ENCODE measurements at places on chromosomes 7 and 10. TPM values are rescaled to one million over a fixed set of nuclear protein-coding genes. Genes with fewer than 3 reads are reported as not detected.

DNA sequence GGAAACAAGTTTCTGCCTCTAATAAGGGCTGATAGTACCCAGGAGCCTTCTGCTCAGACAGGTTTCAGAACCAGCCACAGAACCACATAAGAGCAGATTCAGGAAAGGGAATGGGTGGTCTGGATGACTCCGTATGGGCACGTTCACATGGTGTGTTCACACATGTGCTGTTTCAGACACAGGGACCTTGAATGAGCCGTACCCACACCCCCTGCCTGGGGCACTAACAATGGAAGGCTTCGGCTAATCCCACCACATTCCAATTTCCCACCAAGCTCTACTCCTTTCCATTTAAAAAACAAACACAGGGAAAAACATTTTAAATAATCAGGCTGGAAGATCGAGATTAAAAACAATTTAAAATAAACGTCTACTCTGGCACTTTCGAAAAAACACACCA, 217.3 kb downstream of the GRID1 start:
- no peak for DNase-seq

DNA sequence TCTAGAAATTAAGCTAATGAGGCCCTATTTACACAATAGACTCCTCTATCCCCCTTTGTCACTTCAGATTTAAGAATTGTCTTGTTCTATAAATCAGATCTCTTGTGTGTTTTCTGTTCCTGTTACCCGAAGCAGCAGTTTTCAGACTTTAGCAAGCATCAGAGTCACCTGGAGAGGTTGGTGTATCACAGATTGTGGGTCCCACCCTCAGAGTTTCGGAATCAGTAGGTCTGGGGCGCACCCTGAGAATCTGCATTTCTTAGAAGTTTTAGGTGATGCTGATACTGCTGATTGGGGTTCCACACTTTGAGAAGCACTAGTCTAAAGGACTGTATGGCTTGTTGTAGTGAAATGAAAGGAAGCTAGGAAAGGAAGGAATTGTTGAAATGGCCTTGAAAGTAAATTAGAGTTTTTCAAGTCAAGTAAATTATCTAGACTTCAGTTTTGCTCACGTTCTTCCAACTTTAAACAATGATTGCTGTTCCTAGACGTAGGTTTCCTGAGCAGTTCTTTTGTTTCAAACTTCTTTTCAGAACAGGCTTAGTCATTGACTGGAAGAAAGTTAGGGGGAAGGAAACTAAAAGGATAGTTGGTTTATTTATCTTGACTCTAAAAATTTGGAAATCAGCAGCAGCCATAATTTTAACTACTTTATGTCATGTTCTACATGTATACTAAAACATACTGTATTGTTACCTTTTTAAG, 15.7 kb downstream of the BPGM start:
- no peak for DNase-seq

DNA sequence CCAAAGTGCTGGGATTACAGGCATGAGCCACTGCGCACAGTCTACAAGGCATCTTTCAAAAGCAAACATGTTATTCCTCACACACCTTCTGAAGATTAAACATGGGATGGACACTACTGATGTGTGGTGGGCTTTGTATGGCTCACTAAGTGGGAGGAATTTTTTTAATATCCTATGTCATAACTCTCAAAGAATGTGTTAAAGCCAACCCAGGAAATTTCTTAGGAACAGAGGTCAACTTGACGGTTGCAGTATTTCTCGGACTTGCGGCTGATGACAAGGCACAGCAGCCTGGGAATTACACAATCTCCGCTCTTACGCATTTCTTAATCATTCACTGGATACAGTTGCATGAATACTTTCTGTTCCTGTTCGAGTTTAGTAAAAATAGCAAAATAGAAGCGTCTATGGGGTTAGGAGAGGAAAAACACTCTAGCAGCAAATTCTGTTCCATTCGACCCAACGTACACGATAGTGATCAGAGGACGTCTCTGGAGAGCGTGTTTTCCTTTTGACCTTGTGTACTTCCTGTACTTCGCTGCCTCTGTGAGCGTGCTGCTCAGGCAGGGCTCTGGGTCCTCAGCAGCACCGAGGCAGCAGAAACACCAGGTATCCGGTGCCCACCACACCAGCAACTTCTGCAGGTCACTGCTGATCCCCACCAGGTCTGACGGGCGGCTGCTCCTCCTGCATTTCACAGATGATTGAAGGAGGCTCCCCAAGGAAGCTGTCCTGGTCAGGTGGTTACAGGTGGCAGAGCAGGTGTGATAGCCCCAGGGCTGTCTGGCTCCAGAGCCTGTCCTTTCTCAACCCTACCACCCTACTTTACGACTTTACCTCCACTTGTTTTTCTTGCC, 26.4 kb upstream of the SRGN start:
- DNase-seq = peak; percentile 90

DNA sequence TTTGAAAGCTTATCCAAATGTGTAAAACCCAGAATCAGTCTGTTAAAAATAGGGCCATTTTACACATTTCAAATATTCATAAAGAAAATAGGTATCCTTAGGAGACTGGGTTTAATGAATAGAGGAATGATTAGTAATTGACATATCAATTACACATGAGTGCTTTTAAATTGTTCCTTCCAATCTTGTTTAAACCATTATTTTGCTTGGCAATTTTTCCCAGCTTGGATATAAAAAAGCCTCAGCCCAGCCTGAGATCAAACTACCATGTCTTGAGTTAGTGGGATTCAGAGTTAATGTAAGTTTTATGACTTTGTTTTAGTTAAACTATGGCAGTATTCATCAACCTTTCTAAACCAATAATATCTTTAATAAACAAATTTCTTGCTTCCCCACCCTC, 28.3 kb downstream of the PARP12 start:
- no peak for DNase-seq

NPSR1 gene
- 0.17 TPM for polyA plus RNA-seq

GRCh38 chr10:30434273-30435072, 489 bp downstream of the MAP3K8 start:
- peak; percentile 76 for DNase-seq

DNA sequence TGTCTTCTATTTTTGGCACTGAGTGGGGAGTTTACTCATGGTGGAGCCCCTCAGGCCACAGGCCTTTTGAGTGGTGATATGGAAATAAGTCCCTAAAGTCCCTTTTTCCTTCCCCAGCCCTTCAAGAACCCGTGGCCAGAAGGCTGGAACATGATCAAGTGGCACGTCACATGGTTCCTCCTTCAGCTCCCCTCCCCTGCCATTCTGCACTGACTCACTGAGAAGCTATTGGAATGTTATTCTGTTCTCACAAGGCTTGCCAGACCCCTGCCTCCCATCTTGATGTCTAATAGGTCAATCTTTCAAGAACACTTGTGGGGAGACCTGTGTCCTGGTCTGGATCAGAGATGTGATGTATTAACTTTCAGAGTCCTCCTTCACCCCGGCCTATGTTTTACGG, 279.8 kb downstream of the SEC23IP start:
- DNase-seq = no peak

CPA4 gene
- 1.5 TPM for polyA plus RNA-seq

GRCh38 chr7:88792361-88792760, 3.2 kb downstream of the TEX47 start:
- no peak for DNase-seq

GOLGA7B gene
- polyA plus RNA-seq = 0.13 TPM

DNA sequence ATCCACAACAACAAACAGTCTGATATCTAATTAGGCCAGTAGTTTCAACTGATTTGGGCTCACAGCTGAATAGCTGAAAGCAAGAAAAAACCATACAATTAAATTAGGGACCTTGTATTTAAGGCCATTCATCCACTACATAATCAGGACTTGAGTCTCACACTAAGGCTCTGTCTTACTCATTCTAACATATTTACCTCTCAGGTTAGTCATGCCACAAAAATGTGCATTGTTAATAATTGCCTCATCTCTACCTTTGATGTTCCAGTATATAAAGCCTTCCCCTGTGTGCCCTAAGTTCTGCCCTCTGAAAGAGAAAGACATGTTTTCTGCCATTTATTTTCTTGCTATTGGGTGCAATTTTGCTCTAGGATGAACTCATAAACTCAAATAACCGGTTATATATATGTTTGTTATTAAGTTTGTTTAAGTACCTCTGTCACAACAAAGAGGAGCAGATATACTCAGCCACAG, 5.3 kb upstream of the C1GALT1 start:
- peak; percentile 47 for DNase-seq

MEIG1 gene
- polyA plus RNA-seq = 0.62 TPM

DNA sequence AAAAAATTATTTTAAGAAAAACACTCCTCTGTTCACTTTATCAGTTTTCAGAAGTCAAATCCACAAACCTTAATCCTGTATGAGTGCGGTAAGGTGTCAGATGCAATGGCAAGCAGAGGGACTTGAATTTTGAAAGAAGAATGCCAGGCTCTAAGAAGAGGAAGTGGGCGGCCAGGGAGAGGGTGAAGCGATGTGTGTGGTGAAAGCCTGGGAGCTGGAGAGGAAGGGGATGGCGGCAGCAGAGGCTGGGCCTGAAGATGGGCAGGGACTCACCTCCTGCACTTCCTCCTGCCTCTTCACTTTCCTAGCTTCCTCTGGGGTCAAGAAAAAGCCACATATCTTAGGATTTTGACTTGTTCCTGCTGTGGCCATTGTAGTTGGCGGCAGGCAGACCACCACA, 609.6 kb downstream of the PARD3 start:
- DNase-seq = no peak

- DNase-seq = no peak
Measured at GRCh38 chr10:109929501-109930219, 6.3 kb upstream of the XPNPEP1 start.

ADRB1 gene
- polyA plus RNA-seq = not detected

DNA sequence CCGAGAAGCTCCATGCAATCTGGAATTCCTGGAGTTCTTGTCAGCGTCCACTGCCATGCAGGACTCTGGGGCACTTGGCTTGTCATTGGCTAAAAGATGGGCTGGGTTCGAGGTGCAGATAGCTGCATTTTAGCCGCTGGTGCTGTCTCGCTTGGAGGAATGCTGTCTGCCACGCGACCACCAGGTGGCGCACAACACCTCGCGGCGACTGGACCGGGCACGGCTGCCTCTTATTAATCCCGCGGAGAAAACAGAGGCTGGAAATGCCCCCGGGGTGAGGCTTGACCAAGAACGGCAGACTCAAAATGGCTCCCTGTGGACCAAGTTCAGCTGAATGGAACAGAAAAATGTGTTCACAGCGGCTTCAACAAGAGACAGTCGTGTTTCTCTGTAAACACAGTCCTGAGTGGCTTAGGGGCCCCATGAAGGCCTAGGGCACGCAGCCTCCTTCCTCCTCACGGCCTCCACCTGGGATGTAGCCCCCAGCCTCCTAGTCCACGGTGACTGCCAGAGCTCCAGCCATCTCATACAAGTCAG, 46.2 kb downstream of the AOC1 start:
- peak; percentile 65 for DNase-seq

ELN gene
- polyA plus RNA-seq = 129 TPM

PRKG1 gene
- 45.0 TPM for polyA plus RNA-seq

- DNase-seq = no peak
Measured at GRCh38 chr7:107744345-107744750, 406 bp downstream of the CBLL1 start.

KIAA1549 gene
- polyA plus RNA-seq = 9.7 TPM

- DNase-seq = no peak
Measured at GRCh38 chr10:6269953-6270867, 67.5 kb downstream of the PFKFB3 start.

GIMAP6 gene
- polyA plus RNA-seq = 15.6 TPM

- DNase-seq = no peak
Measured at GRCh38 chr7:158345731-158346130, 241.9 kb downstream of the PTPRN2 start.

LEP gene
- 0.13 TPM for polyA plus RNA-seq

- no peak for DNase-seq
Measured at GRCh38 chr7:50667789-50668226, 102.6 kb upstream of the DDC start.

EBLN1 gene
- not detected for polyA plus RNA-seq

DNA sequence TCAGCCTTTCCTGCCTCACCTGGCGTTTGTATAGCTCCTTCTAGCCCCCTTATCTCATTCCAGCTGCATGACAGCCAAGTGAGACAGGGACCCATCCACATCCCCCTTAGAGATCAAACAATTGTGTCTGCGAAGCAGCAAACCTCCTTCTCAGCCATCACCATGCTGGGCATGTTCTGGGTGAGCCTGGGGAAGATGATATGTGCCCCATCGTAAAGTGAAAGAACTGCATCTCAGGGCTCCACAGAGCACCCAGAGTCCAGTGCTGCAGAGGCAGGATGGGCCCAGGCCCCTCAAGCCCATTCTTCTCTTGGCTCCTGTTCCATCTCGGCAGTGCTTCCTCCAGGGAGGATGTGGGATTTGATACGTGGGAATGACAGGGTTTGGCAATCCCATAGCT, 43.2 kb downstream of the FIGNL1 start:
- no peak for DNase-seq

MYO1G gene
- 0.82 TPM for polyA plus RNA-seq

- no peak for DNase-seq
Measured at GRCh38 chr10:111954386-111954785, 229.2 kb downstream of the GPAM start.

GRCh38 chr10:60348982-60349381, 40.7 kb downstream of the ANK3 start:
- DNase-seq = no peak
